ENCODE measurements at places on chromosomes 1 and 21.

GRCh38 chr1:234475167-234475793 lies 3.7 kb downstream of the TARBP1 start:
- no peak for DNase-seq

DNA sequence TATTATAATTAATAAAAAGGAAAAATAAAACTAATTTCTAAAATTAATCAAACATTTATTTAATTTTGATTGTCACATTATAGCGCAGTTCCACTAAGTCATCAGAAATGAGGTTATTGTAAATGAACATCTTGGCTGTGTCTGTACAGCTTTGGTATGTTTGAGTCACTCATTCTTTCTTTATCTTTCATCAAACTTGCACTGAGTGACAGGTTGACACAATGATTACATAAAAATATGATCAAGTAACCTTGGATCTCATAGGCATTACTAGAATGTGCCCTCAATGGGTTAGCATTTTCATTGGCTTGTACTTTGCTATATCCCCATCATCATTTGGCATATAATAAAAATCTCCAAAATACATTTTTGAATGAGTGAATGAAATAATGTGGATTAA lies 1353.2 kb upstream of the ADGRL2 start:
- no peak for DNase-seq

GRCh38 chr1:22790232-22791008 lies 79.8 kb downstream of the EPHB2 start:
- peak; percentile 56 for DNase-seq

DNA sequence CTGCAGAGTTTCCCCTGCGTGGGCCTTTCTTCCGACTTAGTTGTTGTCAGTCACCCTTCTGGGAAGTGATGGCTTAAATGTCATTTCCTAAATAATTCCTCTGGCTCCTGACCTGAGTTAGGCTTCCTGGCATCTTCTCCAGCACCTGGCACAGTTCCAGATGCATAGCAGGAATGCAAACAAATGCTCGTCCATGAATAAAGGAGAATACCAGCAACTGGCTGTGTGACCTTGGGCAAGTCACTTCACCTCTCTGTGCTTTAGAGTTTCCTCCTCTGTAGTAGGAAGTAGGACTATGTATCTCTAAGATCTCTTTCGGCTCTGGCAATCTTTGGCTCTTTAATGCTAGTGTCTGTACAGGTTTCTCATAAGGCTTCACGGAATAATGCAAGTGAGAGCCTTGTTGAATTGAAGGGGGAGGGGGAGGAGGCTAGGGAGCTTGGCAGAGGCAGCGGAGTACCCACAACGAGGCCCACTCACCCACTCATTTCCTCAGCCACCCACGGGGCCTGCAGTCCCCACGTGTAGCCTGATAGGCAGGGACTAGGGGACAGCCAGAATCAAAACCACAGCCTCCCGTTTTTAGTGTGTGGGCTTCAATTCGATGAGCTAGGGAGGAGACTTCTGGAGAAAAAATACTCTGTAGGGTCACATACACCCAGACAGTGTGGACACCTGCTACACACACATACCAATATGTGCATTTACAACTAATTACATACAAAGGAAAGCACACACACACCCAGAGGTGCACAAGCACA lies 48.1 kb downstream of the TENT5C start:
- no peak for DNase-seq

GRCh38 chr1:161956097-161956496 lies 67.6 kb downstream of the OLFML2B start:
- no peak for DNase-seq

GRCh38 chr1:183228347-183229220 lies 42.5 kb downstream of the LAMC2 start:
- DNase-seq = no peak

GRCh38 chr1:186813420-186813819 lies 15.3 kb upstream of the PLA2G4A start:
- DNase-seq = no peak

DNA sequence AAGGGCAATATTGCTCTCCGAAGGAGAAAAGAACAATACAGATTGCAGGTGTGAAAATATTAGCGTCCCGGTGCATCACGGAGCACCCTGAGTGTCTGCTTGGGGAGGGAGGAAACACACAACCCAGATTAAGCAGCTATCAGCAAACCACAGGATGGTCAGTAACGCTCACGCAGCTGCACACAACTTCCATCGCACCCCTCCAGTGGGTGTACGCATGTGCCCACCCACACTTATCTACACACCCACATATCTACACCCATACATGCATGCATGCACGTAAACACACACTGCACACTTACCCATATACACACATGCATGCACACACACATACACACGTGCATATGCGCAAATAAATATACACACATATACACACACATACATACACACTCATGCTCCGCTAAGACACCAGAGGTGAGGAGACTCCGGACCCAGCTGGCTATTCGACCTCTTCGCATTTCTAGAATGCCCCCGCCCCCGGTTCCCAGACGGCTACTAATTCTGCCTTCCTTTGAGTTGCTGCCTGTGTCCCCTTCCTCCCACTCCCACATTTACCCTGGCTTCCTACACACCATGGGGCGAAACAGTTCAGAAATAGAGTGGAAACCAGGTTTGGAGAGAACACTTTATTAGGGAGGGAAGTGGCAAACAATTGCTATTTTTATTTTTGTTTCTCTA lies 26.2 kb downstream of the ITPKB start:
- DNase-seq = no peak

GRCh38 chr1:169395955-169396354 lies 28.0 kb downstream of the BLZF1 start:
- no peak for DNase-seq

GRCh38 chr1:111406321-111406768 lies 21.2 kb downstream of the OVGP1 start:
- no peak for DNase-seq

DNA sequence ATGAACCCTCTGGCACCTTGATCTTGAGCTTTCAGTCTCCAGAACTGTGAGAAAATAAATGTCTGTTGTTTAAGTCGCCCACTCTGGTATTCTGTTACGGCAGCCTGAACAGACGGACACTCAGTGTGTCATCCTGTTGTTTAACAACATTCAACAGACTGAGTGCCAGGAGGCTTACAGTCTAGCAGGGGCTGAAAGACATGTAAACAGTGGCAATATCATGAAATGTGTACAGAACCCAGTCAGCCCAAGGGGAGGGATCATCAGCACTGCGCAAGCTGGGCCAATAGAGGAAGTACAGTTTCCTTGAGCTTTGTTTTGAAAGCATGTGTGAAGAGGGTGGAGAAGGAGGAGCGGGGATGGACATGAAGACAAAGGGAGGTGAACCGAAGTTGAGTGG lies 13.6 kb downstream of the DIP2A start:
- DNase-seq = no peak

DNA sequence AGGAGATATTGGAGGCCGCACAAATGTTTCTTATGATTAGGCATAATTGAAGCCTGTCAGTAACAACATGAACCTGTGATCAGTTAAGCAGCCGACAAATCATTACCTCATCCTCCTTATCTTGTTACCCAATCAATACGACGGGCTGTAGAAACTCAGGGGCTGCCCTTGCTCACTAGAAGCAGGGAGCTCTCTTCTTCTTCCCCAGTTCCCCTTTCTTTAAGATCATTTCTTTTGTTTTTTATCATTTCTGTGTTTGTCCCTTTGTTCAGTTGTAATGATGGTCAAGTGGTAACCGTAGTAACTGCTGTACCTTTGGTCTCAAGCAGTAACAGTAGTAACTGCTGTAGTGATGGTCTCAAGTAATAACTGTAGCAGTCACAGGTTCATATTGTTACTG lies 13.8 kb upstream of the FCGR2A start:
- no peak for DNase-seq

GRCh38 chr1:9376430-9376829 lies 83.7 kb downstream of the SPSB1 start:
- no peak for DNase-seq

DNA sequence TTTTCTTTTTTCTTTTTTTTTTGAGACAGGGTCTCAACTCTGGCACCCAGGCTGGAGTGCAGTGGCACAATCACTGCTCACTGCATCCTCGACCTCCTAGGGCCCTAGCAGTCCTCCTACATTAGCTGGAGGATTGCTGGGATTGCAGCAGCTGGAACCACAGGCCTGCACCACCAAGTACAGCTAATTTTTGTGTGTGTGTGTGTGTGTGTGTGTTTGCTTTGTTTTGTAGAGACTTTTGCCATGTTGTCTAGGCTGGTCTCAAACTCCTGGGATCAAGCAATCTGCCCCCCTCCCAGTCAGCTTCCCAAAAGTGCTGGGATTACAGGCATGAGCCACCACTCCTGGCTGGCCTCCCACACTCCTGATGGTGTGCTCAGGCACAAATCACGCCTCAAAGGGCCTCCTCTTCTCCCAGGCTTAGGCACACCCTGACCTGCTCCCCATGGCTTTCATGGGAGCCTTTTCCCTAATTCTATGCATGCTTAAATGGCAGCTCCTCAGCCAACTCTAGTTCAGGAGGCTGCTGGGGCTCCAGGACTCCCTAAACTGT lies 9.4 kb downstream of the FAM229A start:
- DNase-seq = no peak

DNA sequence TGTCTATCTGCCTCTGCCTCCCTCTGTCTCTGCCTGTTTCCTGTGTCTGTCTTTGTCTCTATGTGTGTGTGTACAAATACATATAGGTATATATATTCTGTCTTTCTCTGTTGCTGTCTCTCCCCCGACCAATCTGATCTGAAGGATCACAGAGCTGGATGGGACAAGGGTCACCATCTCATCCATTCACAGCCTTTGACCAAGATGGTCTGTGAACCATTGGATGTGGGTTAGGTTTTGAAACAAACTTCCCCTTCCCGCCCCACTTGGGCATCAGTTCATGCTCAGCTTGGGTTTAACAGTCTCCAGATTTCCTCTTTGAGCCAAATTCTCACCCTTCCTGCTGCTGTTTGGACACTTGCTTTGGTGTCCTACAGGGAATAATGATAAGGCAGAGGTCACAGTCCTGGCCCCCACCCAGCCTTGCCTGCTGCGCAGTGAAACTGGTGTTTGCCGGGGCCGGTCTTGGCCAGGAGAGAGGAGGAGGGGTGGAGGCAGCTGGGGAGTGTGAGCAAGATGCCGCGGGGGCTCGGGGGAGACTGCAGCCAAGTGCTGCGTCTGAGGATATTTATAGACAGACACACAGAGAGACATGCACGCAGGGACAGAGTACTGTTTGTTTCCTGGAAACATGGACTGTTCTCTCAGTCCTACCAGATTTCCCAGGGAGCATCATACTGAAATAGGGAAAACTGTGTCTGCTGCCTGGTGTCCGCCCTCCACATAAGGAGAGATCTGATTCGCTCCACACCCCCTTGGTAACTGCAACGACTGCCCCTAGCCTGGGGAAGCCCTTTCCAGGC lies 27.0 kb upstream of the BTG2 start:
- peak; percentile 85 for DNase-seq

- DNase-seq = no peak
Observed at GRCh38 chr21:27122686-27123085, 155.8 kb upstream of the ADAMTS5 start.

DNA sequence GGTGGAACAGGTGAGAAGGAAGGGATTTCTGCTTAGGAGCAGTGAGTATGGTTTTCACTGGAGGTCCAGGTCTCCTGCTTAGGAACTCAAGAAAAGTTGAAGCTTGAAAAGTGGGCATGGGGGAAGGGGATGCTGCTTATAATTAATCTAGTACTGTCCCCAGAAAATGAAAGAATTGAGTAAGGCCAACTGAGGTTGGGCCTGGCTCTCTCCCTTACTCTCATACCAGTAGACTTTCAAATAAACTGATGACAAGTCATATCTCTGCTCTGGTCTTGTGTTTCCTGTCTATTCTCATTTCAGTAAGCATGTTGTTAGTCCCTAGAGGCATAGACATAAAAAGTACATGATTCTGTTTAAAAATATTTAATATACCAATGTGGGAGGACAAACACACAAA lies 26.4 kb downstream of the CD48 start:
- DNase-seq = no peak

DNA sequence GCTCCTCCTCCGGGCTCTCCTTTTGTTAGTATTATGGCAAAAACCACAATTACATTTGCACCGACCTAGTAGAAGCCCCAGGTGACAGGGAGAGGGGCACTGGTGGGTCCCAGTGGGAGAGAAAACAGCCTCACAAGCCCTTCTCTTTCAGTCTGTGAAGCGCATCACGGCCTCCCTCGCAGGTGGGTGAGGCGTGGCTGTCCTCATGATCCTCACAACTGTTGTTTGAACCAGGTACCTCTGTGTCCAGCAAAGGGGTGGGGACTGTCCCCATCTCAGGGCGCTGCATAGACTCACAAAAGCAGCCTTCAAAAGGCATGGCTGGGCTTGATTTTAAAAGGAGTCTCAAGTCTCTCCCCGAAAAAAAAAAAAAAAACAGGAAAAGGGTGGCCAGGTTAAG lies 7.9 kb upstream of the C2CD2 start:
- no peak for DNase-seq

- DNase-seq = no peak
Observed at GRCh38 chr1:101613546-101613945, 376.7 kb downstream of the S1PR1 start.

- no peak for DNase-seq
Observed at GRCh38 chr1:161265305-161265704, 6.8 kb downstream of the PCP4L1 start.

DNA sequence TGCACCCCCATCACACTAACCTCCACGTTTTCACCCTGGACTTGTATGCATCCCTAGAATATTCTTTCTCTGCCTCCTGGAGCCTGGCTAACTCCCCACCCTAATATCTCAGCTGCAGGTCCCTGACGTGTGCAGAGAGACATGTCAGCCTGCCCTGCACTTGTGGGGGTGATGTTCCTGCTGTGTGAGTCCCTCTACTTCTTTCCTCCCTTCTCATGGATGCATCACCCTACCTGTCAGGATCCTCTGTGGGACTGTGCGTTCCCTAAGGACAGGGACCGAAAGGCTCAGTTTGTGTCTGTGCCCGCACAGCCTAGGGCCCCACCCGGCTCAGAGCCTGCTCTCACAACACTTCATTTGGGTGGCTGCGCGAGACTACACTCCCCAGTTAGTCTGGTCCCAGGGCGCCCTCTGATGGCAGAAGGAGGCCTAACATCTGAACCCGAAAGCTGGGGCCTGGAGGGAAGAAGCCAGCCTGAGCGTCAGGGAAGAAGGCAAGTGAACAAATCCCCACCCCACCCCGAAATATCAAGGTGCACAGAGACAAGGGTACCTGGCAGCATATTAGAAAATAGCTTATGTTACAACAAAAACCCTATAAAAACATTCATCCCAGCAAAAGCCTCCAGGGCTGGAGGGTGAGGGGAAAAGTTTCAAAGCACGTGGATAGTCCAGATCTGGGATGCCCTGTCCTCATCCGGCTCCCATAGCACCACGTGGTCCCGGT lies 3.7 kb downstream of the CD52 start:
- DNase-seq = peak; percentile 76

DNA sequence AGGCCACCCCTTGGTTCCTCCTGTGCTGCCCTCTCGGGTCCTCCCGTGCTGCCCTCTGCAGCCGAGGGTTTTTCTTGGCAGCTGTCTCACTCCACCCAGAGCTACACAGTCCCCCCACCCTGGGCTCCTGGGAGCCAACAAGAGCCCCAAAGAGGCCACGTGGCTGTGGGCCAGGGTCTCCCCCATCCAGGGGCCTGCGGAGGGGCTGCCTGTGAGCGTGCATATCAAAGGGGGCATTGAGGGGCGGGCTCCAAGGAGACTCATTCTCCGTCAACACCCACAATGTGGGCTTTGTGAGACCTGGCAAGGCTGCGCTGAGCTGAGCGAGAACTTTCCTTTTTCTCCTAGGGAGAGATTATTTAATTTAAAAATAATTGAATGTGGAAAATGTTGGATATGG lies 108.7 kb upstream of the ARHGEF16 start:
- no peak for DNase-seq
